Testis (tissue), 5 donors: ENCODE measurements at places on chromosomes 11 and 22. TPM values are rescaled to one million over a fixed set of nuclear protein-coding genes. Genes with fewer than 3 reads are reported as not detected.

GRCh38 chr22:47550524-47551430, 788.3 kb downstream of the TBC1D22A start:
- DNase-seq = no peak

The CBLIF gene
- total RNA-seq = not detected

GRCh38 chr22:39712081-39712480, 141.5 kb downstream of the CACNA1I start:
- DNase-seq = no peak

GRCh38 chr22:31107894-31108218, 488 bp upstream of the SELENOM start:
- no peak for DNase-seq

DNA sequence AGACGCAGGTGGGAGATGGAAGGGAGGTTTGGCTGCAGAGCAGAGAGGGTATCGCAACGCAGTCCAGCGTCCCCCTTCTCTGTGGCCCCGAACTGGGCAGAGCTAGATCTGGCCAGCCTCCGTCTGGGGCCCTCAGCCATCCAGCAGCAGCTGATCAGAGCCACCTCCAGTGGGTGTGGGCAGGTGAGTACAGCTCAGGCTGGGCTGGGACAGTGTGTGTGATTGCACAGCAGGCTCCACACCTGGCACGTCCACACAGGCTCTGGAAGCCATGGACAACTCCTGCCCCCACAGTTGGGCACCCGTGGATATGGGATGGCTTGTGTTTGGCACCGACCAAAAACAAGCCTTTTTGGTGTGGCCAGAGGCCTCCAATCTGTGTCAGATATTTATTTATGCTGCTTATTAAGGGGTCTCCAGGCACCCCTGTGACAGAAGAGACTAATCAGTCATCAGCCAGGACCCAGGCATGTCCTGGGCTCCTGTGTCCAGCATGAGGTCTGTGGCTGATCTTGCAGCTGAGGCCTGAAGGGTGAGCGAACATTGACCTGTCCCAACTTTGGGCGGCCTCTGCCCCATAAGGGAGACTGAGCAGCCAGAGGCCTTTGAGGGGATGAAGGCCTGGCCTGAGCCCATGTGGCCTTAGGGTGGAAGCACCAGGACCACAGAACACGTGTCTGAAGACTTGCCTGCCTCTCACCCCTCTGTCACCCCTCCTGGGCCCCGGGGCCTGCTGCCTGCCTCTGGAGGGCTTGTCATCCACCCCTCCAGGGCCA, 18.6 kb downstream of the POLR3H start:
- no peak for DNase-seq
